ENCODE measurements at places on chromosomes 2 and 18. TPM values are rescaled to one million over a fixed set of nuclear protein-coding genes. Genes with fewer than 3 reads are reported as not detected.

CNDP1 gene
- not detected for total RNA-seq

PROKR1 gene
- total RNA-seq, result 0.18 TPM

IL37 gene
- not detected for total RNA-seq

YPEL5 gene
- 12.3 TPM for total RNA-seq

OSR1 gene
- not detected for total RNA-seq

BBS5 gene
- total RNA-seq, result 5.0 TPM

GALM gene
- 21.8 TPM for total RNA-seq

KCNIP3 gene
- 0.04 TPM for total RNA-seq

COL4A4 gene
- not detected for total RNA-seq

DNA sequence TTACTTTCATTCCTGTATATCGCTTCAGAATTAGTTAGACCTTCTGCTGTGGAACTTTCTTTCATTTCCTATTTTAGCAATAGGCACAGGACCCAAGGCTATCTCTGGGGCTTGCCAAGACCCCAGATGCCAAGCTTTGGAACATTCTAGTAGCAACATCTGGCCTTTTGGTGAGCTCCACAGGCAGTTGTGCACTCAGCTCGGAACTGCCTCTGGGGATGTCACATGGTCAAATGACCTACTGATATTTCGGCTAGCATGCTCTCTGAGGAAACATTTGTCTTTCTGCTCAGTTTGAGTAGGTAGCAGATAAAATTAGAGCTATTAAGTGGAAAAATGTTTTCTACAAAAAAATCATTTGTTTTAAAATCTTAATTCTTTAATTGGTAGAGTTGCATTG is 76.6 kb upstream of the ITGA4 start:
- no peak for DNase-seq

GRCh38 chr2:45859682-45860081 is 208.2 kb downstream of the PRKCE start:
- no peak for DNase-seq

- peak; percentile 23 for DNase-seq
These were observed 62.5 kb downstream of the REEP1 start for GRCh38 chr2:86274918-86275275.

- peak; percentile 62 for DNase-seq
These were observed 28.5 kb downstream of the HRH4 start for GRCh38 chr18:24488824-24489493.

- DNase-seq, result no peak
These were observed 1.5 kb downstream of the GRHL1 start for GRCh38 chr2:9952856-9953503.

DNA sequence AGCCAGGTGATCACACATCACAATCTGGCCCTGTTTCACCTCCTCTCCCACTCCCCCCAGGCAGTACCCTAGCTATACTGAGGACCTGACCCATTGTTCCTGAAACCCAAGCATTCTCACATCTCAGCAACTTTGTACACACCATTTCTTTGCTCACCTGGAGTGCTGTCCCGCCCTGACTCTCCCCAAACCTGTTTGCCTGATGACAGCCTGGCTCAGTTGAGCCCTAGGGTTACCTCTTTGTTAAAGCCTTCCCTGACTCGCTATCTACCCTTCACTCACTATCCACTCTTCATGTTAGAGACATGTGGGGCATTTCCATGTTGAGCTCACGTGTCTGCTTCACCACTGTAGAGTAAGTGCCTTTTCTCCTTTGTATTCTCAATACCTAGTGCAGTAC is 49.1 kb downstream of the GREB1L start:
- no peak for DNase-seq

GRCh38 chr2:39068299-39069135 is 52.3 kb downstream of the SOS1 start:
- DNase-seq, result no peak

GRCh38 chr2:218897394-218898108 is 16.9 kb downstream of the WNT10A start:
- no peak for DNase-seq

DNA sequence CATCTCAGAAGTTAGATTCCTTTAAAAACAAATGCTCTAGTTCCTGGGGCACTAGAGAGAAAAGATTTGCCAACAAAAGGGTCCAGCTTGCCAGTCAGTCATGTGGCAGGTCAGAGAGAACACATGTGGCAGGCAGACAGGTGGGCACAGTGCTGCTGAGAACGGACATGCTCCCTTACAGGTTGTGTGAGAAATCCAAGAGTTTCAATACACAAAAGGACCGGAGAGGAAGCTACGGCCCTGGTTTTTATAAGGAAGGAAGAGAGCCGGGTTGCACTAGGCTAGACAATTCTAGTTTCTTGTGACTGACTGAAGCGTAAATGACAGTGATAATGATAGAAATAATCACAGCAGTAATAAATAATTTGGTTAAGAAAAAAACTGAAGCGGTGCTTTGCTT is 18.3 kb downstream of the CDC42EP3 start:
- no peak for DNase-seq

DNA sequence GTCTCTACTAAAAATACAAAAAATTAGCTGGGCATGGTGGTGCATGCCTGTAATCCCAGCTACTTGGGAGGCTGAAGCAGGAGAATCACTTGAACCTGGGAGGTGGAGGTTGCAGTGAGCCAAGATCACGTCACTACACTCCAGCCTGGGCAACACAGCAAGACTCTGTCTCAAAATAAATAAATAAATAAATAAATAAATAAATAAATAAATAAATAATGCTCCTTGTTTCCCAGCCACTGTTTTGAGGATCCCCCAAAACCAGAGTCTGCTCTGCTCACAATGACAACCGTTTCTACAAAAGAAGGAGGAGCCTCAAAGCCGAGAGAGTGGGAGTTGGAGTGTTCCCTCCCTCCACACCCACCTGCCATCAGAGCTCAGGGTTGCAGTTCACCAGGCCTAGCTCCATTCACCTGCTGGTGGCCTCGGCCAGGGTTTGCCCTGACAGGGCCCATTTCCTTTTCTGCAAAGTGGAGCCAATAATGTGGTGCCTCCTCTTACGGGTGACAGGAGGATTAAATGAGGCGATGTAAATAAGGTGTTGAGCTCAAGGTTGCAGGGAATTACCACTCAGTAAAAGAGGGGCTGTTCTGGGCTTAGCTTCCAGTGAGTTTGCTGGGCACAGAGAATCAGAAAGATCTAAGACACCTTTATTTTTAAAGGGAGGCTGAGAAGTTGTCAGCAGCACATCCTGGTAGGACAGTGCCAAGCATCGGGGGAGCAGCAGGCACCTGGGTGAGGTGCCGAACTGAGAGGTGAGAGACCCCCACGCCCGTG is 25.5 kb downstream of the CRACDL start:
- no peak for DNase-seq

GRCh38 chr2:84827978-84828575 is 52.8 kb downstream of the TRABD2A start:
- no peak for DNase-seq

GRCh38 chr2:157835006-157835405 is 41.1 kb downstream of the ACVR1 start:
- no peak for DNase-seq

GRCh38 chr2:231604101-231604684 is 11.5 kb downstream of the TEX44 start:
- peak; percentile 21 for DNase-seq

GRCh38 chr2:97675430-97676113 is 6.1 kb downstream of the C2orf92 start:
- no peak for DNase-seq

DNA sequence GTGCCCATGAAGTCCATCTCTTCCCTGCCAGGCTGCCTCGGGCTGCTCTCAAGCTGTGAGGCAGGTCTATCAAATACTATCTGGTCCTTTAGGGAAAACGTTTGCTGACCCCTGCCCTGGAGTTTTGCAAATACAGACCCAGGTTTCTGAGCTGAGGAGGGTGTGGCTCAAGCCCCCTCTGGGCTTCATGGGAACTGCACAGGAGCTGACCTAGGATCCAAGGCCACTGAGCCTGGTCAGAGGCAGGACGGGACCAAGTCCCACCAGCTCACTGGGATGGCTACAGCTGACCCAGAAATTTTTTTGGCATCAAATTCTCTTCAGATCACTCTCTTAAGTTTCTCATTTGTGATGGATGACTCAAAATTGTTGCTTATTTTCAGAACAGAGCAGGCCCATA is 14.1 kb downstream of the ZNF516 start:
- DNase-seq, result no peak

DNA sequence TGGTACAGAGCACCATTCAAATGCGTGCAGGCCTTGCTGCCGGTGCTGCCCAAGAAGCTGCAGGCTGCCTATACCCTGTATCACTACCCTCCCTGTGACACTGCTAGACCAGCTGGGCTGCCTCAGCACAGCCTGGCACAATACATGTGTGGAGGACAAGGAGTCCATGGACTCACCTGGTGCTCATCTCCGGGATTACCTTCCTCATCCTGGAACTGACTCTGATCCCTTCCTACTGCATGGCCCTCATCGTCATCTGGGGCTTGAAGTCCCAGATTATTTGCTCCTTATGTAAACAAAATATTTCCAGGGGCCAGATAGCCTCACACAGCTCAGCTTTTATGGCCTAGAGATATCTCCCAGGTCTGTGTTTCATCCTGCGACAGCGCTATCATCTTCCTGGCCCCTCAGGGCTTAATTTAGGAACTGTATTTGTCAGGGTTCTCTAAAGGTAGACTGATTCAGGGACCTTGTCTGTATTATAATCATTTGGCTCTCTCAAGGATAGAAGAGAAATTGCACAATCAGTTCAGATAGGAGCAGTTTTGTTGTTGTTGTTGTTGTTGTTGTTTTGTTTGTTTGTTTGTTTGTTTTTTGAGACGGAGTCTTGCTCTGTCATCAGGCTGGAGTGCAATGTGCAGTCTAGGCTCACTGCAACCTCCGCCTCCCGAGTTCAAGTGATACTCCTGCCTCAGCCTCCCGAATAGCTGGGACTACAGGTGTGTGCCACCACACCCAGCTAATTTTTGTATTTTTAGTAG is 42.9 kb downstream of the WDR75 start:
- DNase-seq, result no peak

GRCh38 chr2:75320898-75321598 is 121.7 kb upstream of the TACR1 start:
- no peak for DNase-seq

DNA sequence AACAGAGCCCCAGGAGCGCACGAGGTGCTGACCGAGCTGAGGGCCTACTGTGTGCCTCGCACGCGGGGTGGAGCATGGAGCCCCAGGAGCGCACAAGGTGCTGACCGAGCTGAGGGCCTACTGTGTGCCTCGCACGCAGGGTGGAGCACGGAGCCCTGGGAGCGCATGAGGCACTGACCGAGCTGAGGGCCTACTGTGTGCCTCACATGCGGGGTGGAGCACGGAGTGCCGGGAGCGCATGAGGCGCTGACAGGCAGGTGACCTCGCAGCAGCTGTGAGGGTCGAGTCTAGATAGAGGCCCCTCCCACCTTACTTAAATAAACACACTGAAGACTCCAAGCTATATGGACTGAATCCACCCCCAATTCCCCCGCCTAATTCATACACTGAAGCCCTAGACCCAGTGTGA is 60.3 kb downstream of the EIPR1 start:
- no peak for DNase-seq

- DNase-seq, result no peak
These were observed 73.5 kb upstream of the SERTAD2 start for GRCh38 chr2:64727013-64727767.

DNA sequence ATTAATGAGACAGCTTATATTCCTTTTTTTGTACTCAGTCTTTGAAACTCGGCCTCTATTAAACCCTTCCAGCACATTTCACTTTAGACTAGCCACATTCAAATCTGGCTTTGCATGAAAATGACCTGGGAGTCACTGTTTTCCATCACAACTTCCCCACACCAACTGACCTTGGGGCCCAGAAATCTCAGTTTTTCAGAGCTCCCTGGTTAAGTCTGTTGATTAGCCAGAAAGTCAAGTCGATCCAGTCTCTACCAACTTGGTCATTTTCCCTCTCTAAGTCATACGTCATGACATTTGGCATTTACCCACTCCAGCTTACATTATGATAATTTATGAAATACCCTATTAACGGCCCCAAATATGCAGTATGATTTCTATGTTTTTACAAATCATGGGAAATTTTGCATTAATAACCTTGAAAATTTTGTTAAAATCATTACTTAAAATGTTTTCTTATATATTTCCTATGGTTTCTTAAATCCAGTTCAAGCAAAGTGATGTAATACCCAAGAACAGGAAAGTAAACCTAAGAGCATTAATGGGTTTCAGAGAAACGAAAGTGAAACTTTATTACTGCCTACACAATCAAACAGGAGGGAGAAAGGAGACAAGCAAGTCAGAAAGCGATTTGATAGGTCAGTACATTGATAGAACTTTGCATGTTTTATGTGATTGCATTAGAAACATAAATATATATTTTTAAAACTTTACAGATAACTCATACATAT is 77.1 kb downstream of the SPATS2L start:
- DNase-seq, result no peak

DNA sequence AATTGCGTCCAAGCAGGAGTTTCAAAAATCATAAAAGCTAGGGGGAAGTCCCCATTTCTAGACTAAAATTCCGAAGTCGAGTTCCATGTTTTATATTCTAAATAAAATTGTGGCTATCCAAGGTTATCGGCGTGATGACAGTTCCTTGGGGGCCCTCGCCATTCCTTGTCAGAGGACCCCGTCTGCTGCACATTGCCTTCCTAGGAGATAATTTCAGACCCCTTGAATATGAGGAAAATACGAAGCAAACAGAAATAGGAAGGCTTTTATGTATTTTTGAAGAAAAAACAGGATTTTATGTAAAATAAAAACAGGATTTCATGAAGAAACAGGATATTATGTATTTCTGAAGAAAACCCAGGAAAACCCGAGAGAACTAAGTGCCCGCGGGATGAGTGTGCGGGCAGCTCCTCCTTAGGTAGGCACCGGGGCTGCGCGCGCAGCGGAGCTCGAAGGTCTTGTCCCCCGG is 465 bp upstream of the PLEKHA3 start:
- no peak for DNase-seq

DNA sequence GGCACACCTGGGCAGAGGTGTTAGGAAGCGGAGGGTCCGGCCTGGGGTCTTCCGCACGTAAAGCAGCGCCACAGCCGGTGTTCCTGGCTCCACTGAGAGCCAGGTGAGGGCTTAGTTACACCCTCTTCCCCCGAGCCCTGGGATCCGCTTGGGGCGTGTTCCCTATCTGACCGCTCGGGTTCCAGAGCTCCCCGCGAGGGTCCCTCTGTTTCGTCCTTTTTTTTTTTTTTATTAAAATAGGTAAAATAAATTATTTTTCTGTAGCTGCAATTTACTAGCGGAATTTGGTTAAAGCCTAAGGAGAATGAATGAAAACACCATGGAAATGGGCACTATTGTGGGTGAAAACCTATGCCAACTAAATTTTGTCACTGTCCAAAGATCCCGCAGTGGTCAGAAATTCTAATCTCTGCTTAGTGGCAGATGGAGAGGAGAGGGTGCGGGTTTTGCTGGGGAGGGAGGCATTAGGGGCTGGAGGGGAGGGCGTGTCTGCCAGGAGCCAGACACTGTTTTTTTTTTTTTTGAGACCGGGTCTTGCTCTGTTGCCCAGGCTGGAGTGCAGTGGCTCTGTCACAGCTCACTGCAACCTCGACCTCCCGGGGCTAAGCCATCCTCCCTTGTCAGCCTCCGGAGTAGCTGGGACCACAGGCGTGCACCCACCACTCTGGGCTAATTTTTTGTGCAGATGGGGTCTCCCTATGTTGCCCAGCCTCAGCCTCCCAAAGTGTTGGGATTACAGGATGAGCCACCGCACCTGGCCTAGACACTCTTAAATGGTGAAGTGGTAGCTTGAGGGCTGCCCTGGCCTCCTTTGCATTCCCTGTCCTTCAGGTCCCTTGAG is 834 bp downstream of the PDCL3 start:
- peak; percentile 42 for DNase-seq

- no peak for DNase-seq
These were observed 469.0 kb upstream of the SALL3 start for GRCh38 chr18:78510636-78511035.
